ENCODE measurements at places on chromosomes 1 and 21.

GRCh38 chr1:43004587-43005459, 46.2 kb upstream of the SLC2A1 start:
- no peak for DNase-seq

DNA sequence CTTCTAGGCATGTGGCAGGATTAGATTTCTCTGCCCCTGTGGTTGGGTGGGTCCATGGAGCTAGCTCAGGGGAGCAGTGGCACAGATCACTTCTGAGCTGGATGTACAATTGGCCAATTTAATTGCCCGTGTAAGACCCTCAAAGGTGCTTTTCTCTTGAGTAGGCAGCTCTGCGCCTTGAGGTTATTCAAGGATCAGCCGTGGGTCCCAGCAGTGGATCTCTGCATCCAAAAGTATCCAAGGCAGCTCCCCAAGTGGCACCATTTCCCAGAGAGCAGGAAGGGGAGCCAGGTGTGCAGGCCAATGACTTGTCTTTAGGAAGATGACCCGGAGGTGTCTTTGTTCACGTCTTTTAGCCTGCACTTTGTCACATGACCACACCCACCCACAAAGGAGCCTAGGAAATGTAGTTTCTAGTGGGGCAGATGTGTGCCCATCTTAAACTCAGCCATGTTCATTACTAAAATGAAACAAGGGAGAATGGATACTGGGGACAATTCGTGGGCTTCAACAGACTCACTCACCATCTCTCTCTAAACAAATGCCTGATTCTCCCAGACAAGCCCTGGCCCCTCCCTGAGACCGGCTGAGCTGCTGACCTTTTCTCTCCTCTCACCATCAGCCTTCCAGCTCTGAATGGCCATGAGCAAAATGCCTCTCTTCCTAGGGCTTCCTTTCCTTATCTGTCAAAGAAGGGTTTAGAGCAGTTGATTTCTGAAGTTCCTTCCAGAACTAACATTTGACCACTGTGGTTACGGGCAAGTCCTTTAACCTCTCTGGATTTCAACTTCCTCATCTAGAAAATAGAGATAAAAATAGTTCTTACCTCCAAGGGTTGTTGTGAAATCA, 41.4 kb upstream of the TENT5C start:
- peak; percentile 57 for DNase-seq

- no peak for DNase-seq
Observed at GRCh38 chr1:28927648-28928313, 13.4 kb downstream of the EPB41 start.

DNA sequence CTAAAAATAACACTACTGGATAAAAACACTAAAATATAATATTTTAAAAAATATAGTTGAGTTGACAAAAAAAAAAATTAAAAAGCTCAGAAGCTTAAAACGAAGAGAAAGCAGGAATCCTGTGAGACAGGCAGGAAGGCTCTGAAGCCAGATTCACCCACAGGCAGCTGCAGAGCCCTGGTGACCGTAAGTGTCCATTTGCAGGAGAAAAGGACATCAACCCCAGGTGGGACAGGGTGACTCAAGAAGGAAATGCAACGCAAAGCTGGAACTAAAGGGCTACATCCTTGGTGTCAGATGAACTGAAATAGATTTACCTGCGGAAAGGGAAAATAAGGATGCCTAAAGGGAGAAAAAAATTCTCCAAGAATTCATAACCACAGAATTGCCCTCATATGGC, 46.8 kb downstream of the USP24 start:
- no peak for DNase-seq

GRCh38 chr1:31811605-31812004, 4.2 kb downstream of the SPOCD1 start:
- no peak for DNase-seq

DNA sequence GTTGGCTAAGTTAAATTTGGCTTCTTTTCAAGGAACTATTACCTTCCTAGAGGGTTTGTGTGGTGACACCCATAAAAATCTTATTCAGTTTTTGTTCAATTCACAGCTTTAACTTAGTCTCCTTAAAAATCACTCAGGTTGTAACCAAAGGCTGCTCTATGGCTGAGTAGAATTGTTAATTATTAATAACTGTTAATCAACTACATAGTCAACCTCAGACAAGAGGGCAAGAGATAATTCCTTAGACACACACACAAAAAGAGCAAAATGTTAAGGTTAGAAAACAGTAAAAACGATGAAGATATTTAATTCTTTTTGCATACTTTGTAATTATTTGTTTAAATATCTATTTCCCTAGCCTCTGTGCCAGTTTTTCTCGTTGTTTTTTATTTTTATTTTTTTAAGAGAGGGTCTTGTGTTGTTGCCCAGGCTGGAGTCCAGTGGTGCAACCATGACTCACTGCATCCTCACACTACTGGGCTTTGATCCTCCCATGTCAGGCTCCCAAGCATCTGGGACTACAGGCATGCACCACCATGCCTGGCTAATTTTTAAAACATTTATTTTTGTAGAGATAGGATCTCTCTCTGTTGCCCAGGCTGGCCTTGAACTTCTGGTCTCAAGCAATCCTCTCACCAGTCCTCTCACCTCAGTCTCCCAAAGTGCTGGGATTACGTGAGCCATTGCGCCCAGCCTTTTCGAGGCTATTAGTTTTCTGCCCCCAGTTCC, 215.2 kb downstream of the DISC1 start:
- DNase-seq = no peak

- no peak for DNase-seq
Observed at GRCh38 chr1:214568328-214568727, 16.9 kb upstream of the PTPN14 start.

- DNase-seq = no peak
Observed at GRCh38 chr1:77438236-77438913, 156.6 kb downstream of the AK5 start.

GRCh38 chr1:32394890-32395432, 720 bp upstream of the BSDC1 start:
- DNase-seq = no peak

DNA sequence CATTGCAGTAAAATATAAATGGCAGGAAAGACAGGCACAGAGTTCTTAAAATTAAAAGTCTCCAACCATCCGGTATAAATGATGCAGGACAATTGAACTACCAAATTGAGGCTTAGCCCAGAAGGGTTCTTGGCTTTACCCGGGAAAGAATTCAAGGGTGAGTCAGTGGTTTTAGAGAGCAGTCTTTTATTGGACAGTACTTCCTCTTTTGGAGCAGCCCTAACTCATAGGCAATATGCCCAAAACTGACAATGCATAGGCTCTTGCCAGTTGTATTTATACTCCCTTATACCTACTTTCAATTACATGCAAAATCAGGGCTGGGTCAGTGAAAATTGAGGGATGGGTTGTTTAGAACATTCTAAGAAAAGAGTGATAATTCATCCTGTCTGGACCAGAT, 1628.9 kb upstream of the PRMT6 start:
- DNase-seq = no peak

DNA sequence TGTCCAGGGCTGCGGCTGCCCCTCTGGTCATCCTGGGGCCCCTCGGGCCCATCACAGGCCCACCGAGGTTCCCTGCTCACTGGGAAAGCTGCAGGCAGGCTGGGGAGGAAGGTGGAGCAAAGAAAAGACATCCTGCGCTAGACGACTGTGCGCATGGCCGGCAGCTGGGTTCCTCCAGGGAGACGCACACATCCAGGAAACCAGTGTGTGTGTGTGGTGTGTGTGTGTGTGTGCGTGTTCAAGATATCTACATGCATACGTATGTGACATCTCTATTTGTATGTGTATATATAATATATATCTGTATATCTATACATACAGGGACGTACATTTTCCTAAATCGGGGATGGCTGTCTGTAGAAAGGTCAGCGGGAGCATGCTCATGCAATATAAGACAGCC, 63.7 kb downstream of the ACOT7 start:
- no peak for DNase-seq

- DNase-seq = no peak
Observed at GRCh38 chr1:42932442-42932941, 26.2 kb downstream of the SLC2A1 start.

DNA sequence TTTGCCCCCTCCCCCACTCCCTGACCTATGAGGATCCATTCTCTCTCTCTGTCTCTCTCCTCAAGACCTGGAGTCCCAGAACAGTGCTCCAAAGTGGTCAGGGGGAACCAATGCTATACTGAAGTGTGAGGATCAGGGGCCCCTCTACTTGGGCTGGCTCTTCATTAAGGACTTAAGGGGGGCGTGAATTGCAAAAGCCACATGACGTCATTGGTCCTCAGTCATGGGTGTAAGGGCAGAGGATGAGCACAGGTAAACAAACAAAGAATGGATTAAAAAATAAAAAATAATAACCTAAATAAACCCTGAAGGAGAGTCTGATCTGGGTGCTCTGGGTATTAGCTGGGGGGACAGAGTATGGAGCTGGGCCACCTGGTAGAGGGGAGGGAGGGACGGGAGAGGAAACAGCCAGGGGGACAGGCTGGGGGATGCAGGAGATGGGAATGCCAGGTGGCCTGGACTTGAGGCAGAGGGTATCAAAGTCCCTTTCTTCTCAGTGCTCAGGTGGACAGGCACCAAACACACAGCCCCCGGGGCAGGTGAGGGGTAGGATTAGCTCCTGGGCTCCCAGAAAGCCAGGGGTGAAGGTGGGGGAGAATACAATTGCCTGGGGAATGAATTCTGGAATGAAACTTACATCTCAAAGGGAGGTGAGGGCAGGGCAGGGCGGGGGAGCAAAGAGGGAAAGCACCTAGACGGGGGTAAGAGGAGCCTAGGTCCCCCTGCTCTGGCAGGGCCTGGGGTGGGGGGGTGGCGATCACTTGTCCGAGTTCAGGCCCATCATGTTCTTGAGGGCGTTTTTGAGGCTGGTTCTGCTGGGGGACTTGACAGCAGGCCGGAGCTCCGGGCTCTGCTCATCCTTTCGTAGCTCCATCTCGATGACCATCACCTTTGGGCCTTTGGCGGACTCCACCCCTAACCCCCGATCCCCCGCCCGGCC, 4.6 kb downstream of the MPZ start:
- no peak for DNase-seq

DNA sequence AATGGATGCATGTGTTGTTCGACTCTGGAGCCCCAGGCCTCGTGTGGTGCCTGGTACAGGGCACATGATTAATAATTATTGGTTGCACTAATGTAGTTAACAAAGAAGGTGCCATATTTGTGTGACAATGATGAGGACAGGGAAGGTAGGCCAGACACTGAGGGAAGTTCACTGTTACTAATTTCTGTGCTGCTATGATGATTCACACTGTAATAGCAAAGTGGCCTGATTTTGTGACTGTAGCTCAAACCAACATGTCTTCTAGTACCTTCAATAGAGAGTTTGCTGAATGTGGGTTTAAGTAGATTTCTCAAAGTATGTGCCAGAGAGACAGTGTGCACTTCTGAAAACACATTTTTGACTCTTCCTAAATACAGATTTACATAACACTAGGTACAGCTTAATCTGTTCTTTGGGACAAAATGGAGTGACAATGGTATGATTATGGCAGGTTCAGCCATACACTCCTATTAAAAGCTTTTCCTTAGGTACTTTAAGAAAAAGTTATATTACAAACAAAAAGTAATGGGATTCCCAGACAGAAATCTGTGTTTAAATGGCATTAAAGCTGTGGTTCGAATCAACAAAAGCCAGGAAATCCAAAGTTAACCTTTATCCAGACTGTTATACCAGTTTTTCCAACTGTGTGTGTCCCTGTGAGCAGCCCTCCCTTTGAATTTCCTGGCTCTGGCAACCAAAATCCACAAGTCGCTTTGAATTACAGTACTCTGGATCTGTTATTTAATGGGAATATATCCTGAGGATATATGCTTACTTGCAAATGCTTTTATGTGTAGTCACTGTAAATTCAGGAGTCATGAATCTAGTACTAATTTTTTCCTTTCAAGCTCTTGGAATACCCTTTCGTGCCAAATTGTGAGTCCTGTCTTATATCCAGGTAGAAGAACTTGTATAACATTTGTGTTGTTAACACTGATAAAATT, 277.1 kb upstream of the SGIP1 start:
- no peak for DNase-seq

GRCh38 chr1:49051647-49052046, 275.0 kb upstream of the BEND5 start:
- no peak for DNase-seq

- no peak for DNase-seq
Observed at GRCh38 chr1:18110968-18111367, 3.4 kb downstream of the IGSF21 start.

DNA sequence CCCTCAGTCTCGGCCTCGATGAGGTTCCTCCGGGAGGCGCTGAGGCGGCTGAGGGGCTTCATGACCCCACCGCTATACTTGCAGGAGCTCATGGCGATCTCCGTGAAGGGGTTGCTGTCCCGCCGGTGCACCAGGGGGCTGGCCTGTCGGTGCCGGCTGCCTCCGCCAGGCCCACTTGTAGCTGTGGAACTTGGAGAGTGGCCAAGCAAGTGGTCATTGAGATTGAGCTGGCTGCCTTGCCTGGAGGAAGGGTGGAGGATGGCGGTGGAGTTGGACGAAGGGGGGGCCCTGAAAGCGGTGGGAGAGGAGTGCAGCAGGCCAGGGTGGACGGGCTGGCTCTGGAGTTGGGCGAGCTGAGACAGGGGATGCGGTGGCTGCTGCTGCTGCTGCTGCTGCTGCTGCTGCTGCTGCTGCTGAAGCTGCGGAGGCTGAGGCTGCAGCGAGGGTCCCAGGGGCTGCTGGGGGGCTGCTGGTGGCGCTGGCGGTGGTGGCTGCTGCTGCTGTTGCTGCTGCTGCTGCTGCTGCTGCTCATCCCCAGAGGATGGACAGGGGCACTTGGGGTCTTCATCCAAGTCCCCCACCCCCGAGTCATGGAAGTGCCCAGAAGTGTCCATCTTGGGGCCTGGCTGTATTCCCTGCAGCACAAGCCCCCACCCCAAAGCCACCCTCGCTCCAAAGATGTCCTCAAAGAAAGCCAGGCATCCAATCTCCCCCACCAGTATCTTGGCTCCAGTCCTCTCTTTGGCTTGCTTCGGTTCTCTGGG, 548 bp downstream of the KCNN3 start:
- DNase-seq = no peak

DNA sequence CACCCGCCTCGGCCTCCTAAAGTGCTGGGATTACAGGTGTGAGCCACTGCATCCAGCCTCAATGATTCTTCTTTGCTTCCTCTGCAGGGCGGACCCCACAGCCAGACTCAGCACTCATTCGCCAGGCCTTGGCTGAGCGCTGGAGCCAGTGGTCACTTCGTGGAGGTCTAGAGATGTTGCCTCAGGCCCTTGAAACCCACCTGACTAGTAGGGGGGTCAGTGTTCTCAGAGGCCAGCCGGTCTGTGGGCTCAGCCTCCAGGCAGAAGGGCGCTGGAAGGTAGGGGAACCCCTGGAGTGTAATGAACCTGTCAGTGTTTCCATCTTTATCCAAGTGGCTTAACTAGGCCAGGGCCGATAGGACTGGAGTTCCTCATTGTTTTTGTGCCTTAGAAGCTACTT, 2.7 kb downstream of the PPOX start:
- DNase-seq = no peak

- no peak for DNase-seq
Observed at GRCh38 chr1:94942171-94943128, 15.5 kb upstream of the CNN3 start.

GRCh38 chr1:36342426-36343185, 19.2 kb upstream of the EVA1B start:
- DNase-seq = no peak
